ENCODE measurements at places on chromosomes 2 and 18.
A peak's percentile ranks its signal among the peaks of the same experiment; 100 is the strongest.

GRCh38 chr2:155687181-155687580 lies 645.3 kb downstream of the NR4A2 start:
- DNase-seq, result no peak

DNA sequence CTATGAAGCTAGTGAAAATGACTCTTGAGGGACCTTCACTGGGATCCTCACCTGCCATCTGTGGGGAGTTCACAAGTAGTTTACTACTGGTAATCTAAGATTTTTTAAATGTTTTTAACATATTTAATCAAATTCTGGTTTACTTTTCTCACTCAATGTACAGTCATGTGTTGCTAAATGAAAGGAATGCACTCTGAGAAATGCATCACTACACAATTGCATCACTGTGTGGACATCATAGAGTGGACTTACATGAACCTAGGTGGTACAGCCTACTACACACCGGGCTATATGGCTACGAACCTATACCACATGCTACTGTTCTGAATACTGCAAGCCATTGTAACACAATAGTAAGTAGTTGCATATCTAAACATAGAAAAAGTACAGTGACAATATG lies 528.0 kb downstream of the BCL11A start:
- no peak for DNase-seq

- no peak for DNase-seq
Observed at GRCh38 chr2:199848389-199849130, 2.4 kb downstream of the FTCDNL1 start.

DNA sequence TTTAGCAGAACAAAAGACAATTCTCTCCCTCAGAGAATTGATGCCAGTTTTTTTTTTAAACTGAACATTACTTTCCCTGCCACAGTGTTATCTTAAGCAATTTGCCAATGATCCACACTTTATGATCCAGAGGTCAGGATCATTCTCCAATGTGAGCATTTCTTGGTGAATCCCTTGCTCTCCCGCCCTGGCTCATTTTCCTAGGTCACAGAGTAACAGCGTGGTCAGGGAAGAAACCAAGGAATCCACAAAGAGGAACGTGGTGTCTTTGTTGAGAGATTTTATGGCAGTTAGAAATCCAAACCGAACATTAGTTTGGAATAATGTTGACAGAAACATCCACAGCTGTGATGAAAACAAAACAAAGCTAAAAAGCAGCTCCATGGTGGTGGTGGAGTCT lies 250.3 kb downstream of the TTC32 start:
- no peak for DNase-seq

- no peak for DNase-seq
Observed at GRCh38 chr2:40352041-40352702, 99.7 kb downstream of the SLC8A1 start.

DNA sequence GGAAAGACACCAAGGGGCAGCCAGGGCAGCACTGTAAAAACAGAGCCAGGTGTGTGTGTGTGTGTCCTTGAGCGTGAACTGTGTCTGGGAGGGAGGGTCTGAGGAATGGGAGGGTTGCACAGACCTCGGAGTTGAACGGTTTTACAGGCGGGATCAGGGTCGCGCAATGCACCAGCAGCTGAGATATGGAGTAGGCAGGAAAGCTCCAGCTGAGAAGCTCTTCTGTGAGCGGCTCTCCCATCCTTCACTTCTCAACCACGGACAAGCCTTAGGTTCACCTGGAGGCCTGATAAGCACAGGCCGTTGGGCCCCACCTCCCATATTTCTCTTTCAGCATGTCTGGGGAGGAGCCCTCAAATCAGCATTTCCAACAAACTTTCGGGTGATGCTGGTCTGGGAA lies 12.1 kb downstream of the SERTAD2 start:
- DNase-seq, result no peak

DNA sequence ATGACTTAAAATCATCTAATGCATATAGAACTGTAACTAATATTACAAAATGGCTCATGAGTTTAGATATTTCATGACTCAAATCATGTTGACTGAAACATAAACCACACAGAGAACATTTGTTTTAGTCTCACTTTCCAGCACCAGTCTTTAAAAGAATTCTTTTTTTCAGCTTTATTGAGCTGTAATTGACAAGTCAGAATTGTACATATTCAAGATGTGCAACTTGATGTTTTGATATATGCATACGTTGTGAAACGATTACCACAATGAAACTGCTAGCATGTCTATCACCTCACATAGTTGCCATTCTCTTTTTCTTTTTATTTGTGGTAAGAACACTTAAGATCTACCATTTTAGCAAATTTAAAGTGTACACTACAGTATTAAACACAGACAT lies 25.0 kb upstream of the TMEM178A start:
- no peak for DNase-seq

GRCh38 chr2:12685145-12685544 lies 31.6 kb upstream of the TRIB2 start:
- DNase-seq, result no peak

GRCh38 chr2:101161658-101162057 lies 10.5 kb upstream of the TBC1D8 start:
- DNase-seq, result no peak

GRCh38 chr2:223020971-223021675 lies 30.9 kb upstream of the KCNE4 start:
- DNase-seq, result no peak

GRCh38 chr2:230944123-230944653 lies 19.1 kb upstream of the GPR55 start:
- DNase-seq, result peak; percentile 40

GRCh38 chr18:23352042-23352441 lies 101.0 kb upstream of the RIOK3 start:
- DNase-seq, result no peak

DNA sequence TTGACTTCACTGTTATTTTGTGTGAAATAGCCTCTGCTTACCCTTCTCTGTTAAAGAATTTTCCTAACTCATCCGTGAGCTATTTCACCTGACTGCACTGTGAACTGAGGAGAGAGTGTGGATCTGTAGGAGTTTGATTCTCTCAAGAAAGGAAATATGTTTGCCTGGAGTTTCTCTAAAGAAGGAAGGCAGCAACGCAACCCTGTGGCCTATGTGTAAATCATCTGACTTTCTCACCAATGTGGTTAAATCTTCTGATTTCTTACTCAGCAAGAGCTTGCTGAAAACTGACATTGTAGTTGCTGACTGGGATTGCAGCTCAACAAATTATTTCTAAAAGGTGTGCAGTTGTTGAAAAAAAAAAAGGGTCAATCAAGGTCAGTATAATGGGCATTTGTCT lies 153.9 kb upstream of the PELI1 start:
- DNase-seq, result no peak

GRCh38 chr2:88081924-88082608 lies 14.4 kb downstream of the SMYD1 start:
- DNase-seq, result no peak

DNA sequence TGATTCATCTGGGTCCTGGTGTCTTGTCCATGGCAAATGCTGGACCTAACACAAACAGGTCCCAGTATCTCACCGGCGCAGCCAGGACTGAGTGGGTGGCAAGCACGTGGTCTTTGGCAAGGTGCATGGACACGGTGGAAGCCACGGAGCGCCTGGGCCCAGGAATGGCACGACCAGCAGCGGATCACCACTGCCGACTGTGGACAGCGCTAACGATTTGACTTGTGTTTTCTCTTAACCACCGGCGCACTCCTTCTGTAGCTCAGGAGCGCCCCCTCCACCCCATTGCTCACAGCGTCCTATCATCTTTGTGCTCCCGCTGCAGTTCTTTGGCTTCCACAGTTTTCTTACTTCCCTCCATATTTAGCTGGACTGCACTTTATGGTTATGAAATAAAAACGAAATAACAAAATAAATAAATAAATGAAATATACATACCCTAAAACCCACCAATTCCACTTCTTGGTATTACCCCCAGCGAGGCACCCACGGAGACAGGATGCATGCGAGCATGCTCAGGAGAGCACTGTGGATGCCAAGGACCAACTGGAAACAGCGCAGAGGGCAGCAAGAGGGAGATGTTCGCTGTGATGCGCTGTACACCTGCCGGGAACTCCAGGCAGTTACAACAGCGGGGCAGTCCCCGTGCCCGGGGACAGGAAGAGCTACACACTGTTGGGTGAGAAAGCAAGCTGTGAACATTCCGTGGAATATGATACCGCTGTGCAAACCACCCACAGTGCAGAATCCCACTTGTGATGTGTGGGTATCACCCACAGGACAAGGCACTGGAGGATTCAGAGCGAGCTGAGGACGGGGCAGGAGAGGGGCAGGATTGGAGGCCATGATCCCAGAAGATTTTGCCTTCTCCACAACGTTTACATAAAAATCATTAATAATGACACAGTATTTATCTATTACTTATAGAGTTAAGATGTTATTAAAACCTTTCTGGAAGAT lies 7.0 kb upstream of the CIDEA start:
- DNase-seq, result no peak

DNA sequence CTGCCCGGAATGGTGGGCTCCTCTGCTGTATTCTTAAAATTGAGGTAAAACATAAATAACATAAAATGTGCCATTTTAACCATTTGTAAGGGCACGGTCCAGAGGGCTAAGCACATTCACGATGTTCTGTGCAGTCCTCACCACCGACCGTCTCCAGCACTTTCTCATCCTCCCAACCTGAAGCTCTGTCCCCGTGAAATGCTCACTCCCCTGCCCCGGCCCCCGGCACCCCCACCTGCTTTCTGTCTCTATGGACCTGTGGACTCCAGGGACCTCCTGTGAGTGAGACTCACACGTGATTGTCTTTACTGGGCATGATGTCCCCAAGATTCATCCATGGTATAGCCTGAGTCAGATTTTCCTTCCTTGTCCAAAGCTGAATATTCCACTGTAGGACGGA lies 38.7 kb upstream of the CTDP1 start:
- DNase-seq, result no peak

- DNase-seq, result no peak
Observed at GRCh38 chr18:60193780-60194179, 178.8 kb downstream of the MC4R start.

DNA sequence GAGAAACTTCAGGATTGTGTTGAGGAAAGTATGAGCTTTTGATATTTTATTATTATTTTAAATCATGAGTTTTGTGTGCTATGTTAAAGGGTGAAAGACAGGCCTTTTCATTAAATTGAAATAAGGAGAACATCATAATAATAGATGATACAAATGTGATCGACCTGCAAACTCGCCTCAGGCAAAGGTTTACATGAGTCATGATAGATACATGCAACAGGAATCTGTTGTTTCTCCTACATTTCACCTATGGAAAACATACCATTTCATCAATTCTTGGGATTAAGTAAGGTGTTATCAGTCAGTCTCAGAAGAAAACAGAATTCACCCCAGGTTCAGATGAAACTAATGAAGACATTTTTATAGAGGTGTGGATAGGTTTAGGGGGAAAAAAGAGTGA lies 1992.5 kb upstream of the PIK3C3 start:
- DNase-seq, result no peak

GRCh38 chr18:63205791-63206252 lies 113.7 kb downstream of the BCL2 start:
- no peak for DNase-seq

DNA sequence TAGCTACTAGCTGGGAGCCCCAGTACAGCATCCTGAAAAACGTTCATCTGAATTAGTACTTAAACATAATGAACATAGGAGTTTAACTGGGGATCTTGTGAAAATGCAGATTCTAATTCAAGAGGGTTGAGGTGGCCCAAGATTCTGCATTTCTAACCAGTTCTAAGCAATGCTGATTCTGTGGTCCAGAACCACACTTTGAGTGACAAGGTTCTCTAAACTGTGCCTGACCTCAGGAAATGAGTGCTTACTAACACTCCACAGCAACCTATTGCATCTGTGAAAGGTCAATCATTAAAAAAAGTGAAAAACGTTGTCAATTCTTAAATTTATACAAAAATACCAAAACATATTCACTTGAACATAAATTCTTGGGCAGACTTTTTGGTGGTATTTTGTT lies 157.1 kb upstream of the ZFP36L2 start:
- DNase-seq, result no peak

DNA sequence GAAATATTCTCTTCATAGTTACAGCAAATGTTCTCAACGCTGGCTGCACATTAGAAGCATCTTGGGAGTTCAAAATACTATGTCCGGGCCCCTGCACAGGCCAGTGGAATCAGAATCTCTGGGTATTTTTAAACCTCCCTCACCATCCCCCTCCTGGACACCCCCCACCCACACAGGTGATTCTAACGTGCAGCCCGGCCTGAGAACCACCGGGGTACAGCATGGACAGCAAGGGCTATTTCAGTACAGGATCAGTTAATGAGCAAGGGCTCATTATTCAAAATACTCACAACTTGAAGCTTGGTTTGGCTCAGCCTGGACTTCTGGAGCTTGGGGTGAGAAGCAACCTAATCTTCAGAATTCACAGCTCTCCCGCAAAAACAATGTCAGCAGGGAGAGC lies 31.4 kb downstream of the INO80C start:
- no peak for DNase-seq

DNA sequence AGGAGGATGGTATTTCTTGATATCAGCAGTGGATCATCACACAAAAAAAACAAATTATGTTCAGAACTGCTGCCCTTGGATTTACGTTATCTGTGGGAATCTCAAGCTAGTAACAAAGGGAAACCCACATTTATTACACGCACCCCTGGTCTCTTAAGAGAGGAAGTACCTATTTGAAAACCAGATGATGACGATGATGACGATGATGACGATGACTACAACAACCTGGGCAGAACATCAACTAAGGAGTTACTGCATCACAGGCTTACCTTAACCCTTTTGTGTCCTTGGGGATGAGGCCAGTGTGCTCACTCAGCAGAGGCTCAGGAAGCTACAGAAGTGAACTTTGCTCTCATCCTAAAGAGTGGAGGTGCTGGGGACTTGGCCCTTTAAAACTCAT lies 169.4 kb downstream of the FSHR start:
- no peak for DNase-seq

- no peak for DNase-seq
Observed at GRCh38 chr2:6972067-6972710, 55.0 kb downstream of the RNF144A start.

DNA sequence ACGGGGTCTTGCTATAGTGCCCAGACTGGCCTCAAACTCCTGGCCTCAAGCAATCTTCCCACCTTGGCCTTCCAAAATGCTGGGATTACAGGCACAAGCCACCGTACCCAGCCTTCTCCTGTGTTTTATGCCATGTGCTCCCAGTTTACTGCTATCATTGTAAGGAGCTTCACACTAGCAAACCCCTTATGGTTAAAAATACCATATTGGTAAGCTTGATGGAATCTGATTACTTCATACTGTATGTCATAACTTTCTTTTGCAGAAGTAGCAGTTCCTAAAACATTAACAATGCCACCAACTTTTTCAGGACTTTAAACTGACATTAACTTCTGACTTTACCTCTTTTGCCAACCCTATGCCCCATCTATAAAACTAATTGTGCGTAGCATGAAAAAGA lies 36.2 kb downstream of the HAT1 start:
- no peak for DNase-seq
